ENCODE measurements at places on chromosomes 6 and 20.
A peak's percentile ranks its signal among the peaks of the same experiment; 100 is the strongest.

- no peak for DNase-seq
Measured at GRCh38 chr20:58117944-58118343, 110.5 kb downstream of the ANKRD60 start.

- DNase-seq = no peak
Measured at GRCh38 chr6:169253337-169254238, at the start of gene THBS2. THBS2 (minus strand) TSS chr6:169253846; CDS start chr6:169250784, 3,062 bp downstream.

GRCh38 chr6:168711666-168712300 lies 270.8 kb downstream of the SMOC2 start:
- no peak for DNase-seq

GRCh38 chr6:80523531-80523997 lies 417.1 kb downstream of the BCKDHB start:
- DNase-seq = peak; percentile 64

- DNase-seq = no peak
Measured at GRCh38 chr20:57309544-57310115, 20.0 kb upstream of the SPO11 start.

DNA sequence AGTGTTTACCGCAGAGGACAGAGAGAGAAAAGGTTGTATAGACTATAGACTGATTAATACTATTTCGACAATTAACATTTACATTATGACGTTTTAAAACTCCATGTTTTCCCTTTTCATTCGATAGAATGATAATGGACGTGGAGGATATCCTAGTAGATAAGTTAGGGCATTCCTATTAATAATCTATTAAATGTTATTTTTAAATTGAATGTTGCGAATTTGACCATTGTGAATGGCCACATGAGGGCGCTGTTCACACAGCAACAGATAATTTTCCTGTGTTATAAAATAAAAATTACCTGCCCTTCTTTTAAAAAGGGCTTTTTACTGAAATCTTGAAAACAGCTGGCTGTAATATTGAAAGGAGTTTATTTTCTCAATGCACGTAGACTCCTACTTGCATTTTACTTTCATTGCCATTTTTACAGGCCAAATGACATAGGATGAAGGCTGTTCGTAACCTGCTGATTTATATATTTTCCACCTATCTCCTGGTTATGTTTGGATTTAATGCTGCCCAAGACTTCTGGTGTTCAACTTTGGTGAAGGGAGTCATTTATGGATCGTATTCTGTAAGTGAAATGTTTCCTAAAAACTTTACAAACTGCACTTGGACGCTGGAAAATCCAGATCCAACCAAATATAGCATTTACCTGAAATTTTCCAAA lies 3.3 kb downstream of the ADGRB3 start:
- no peak for DNase-seq

DNA sequence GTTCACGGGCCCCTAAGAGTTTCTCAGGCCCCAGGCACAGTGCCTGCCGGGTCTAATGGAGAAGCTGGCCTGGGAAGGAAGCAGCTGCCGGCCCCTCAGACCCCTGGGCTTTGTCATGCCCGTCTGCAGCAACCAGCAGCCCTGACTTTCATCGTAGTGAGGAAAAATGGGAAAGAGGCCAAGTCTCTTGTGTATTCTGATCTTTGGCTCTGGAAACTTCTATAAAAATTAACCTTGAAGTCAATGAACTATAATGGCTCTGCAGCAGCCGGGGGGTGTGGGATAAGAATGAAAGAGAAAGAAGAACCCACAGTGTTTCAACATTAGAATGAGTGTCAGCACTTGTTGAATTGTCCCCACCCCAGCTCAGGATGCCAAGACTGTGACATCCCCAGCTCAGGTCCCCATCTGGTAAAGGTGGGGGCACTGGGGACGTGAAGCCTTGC lies 12.9 kb downstream of the TGM2 start:
- DNase-seq = no peak

DNA sequence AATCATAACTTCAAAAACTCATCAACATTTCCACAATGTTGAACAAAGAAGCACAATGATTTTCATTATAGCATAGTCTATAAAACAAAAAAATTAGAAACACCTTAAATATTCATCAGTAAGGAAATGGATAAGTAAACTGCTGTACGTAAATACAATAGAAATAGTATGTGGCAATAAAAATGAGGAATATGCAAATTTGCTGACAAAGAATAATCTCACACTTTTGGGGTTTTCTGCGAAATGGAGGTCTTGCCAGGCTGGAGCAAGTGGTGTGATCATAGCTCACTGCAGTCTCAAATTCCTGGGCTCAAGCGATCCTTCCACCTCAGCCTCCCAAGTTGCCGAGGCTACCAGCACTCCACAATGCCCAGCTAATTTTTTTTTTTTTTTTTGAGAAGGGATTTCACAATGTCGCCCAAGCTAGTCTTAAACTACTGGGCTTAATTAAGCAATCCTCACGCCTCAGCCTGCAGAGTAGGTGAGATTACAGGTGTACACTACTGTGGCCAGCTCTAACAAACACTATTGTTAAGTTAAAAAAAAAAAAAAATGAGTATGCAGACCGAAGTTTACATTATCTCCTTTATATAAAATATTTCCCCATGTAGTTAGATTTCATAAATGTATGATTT lies 58.8 kb upstream of the SMIM28 start:
- DNase-seq = no peak

- no peak for DNase-seq
Measured at GRCh38 chr6:144314003-144314485, 28.9 kb downstream of the UTRN start.

DNA sequence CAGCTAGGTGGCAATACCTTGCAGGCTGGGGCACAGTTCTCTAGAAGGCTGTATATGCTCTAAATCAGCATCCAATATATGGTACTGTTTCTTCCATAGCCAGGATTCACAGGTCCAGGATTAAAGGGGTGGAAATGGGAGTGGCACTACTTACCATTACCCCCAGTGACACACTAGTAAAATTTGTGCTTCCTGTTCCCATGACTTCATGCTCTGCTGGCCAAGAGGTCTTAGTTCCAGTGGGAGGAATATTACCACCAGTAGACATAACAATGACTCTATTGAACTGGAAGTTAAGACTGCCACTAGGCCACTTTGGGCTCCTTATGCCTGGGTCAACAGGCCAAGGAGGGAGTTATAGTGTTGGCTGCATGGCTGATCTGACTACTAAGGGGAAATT lies 174.3 kb upstream of the TNFAIP3 start:
- DNase-seq = no peak

DNA sequence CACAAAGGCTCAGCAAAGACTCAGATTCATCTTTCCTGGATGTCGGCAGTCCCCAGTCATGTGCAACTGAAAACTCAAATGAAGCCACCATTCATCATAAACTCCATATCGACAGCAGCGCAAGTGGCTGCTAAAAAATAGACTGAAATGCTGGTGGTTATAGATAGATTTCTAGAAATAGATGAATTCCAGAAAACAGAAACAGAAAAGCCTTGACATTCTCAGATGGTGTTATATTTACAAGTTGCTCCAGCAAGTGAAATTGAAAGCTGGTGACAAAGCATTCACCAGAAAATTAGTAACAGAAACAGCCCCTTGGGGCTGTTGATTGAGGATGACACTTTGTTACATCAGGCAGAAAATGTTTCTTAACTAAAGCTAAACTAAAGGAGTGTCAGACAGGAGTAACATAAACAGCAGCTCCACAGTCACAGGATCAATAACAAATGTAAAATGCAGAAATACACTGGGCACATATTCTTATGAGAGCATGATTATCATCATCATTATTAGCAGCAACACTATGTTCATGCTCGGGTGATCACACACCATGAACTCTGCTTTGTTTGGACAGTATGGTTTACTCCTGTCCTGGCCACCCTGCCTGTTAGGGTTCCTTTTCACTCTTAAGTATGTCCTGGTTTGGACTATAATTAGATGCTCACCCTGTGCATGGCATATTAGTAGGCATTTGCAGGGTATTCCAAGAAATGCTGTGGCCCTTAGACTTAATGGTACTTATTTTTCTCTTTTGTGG lies 36.4 kb upstream of the SLC35F1 start:
- DNase-seq = no peak

DNA sequence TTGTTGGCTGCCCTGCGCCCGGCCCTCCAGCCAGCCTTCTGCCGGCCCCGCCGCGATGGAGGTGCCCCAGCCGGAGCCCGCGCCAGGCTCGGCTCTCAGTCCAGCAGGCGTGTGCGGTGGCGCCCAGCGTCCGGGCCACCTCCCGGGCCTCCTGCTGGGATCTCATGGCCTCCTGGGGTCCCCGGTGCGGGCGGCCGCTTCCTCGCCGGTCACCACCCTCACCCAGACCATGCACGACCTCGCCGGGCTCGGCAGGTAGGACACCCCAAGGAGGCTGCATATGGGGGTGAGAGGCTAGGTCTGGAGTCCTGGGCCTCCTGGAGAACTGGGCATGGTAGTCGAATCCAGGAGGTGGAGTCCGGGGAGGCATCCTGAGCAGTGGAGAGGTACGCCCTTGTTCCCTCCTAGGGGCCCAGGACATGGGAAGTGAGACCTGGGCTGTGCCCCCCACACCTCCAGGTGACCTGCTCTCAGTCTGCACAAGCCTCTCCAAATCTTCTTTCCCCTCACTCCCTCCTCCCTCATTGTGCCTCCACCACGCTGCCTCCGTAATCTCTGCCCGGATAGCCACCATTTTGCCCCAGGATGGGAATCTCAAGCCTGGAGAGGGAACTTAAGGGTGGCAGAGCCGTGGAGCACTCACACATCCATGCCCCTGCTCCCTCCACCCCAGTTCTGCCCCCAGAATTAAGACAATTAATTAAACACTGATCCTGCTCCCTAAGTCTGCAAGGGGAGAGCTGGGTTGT lies 541 bp downstream of the CDC25B start:
- no peak for DNase-seq

DNA sequence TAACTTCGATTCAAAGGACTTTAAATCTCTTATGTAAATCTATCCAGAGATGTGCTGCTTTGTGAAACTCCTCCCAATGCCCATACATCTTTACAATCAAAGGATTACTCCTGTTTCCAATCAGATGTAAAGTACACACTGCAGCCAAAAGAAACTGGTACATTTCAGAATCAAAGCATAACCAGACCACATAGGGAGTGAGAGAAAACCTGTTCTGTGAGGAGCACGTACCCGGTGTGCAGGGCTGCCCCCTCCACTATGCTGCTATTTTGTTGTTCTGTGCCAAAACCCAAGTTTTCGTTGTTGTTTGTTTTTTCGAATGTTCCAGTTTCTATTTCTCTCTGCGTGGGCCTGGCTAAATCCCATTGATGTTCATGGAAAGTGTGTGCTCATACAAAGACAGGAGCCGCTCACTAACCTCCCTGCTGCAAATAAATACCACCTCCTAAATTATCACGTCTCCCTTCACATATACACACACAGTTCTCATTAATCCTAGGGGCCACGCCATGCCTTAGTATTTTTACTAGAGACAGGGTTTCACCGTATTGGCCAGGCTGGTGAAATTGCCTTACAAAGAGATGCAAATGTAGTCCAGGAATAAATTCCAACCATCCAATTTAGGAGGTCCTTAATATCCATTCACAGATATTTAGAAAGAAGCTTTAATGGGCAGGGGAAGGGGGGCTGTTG lies 52.9 kb downstream of the ATP9A start:
- no peak for DNase-seq

GRCh38 chr20:49989234-49990065 lies 6.7 kb downstream of the SNAI1 start:
- DNase-seq = no peak

DNA sequence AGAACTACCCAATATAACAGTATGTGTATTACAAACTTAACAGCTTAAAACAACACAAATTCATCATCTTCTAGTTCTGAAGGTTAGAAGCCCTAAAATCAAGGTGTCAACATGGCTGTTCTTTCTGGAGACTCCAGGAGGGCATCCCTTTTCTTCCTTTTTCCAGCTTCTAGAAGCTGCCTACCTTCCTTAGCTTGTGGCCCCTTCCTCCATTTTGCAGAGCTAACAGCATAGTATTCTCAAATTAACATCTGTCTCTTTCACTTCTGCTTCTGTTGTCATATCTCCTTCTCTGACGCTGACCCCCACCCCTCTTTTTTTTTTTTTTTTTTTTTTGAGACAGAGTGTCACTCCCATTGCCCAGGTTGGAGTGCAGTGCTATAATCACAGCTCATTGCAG lies 52.8 kb upstream of the AKIRIN2 start:
- DNase-seq = no peak

DNA sequence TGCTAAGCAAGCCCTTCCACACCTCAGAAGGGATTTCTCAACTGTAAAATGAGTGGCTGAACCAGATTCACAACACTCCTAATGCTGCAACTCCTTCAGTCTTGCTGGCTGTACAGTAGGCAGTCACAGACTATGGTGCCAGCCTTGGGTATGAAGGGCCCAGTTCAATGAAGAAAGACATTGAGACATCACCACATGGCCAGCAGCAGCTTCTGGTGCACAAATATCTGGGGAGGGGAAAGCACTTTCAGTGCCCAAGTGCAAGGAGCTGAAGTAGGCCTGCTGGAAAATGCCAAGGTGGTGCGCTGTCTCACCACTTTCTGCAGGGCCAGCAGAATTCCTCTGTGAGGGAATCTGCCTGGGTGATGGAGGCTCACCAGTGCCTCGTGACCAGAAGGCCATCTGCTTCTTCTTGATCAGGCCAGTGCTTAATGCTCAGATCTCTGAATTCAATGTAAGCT lies 1.8 kb downstream of the PLA2G7 start:
- no peak for DNase-seq

DNA sequence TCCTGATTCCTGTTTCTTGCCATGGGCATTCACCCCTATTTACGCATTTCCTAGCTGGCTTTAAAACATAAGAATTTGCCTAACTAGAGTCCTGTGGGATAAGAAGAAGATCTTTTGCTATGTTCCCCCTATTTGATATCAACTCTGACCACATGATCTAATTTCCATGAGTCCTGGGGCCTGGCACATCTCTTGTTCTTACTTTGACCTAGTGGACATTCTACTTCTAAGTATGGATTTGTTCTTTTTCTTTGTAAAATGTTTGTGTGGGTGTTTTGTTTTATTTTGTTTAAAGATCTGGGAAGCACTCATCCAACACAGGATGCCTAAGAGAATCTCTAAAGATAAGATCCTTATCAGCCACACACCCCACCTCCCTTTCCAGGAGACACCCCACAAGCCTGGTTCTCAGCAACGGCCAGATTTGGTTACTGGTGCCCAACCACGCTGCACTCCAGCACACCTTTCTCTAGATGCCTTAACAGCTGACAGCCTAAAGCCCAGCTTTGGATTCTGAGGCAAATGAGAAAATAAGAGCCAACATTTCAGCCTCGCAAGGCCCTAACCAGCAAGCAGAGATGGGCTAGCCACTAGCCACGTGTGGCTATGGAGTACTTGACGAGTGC lies 74.7 kb downstream of the SLC23A2 start:
- DNase-seq = no peak

DNA sequence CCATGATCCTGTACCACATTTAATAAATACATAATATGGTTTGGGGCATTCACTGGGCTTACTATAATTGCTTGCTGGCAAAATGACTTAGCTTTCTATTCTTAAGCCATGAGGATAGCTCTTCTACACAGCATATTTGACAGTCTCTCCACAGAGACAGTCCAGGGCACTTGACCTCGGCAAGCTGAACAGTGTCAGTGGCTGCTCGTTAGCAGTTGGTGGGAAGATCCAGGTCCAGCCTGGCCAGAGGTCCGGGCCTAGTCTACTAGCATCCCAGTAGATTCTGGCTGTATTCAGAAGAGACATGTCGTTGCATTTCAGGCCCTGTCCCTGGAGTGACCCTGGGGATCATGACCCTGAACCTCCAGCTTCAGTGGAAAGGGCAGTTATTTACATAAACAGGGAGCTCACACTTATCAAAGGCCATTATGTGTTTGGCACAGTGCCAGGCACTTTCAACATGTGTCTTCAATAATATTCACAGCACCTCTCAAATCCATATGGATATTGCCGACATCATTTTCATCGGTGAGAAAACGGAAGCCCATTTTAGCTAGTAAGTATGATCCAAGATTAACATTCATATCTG lies 139.0 kb downstream of the IMPG1 start:
- DNase-seq = no peak

GRCh38 chr6:127077886-127078285 lies 40.6 kb upstream of the RSPO3 start:
- no peak for DNase-seq

All from SHP77 (cell line).